ENCODE measurements at places on chromosomes 16 and 17. TPM values are rescaled to one million over a fixed set of nuclear protein-coding genes. Genes with fewer than 3 reads are reported as not detected.

Gene AOC2
- 1.7 TPM for total RNA-seq

Gene KRTAP4-9
- total RNA-seq: not detected

Gene MYH13
- total RNA-seq: not detected

Gene ITGA3
- 15.8 TPM for total RNA-seq

Gene ASGR1
- 1.2 TPM for total RNA-seq

Gene KRT31
- total RNA-seq: not detected

Gene PYCARD
- 13.6 TPM for total RNA-seq

Gene SDR42E1
- 4.9 TPM for total RNA-seq

Gene MMP28
- not detected for total RNA-seq

Gene SULT1A4
- total RNA-seq: 1.4 TPM

Gene RDM1
- total RNA-seq: 10.4 TPM

Gene OR4D1
- 0.17 TPM for total RNA-seq

DNA sequence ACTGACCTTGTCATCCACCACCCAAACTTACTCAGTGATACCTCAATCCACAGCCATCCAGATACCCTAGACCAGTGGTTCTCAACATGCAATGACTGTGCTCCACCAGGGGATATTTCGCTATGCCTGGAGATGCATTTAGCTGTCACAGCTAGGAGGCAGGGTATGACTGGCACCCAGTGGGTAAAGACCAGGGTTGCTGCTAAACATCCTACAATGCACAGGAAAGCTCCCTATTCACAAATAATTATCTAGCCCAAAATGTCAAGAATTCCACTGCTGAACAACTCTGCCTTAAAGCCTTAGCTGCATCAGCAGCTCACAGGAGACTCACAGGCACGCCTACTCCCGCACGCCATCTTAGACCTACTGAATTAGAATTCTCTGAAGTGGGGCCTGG, 212.6 kb downstream of the GRIN2A start:
- no peak for DNase-seq
- H3K27me3 ChIP-seq: no peaks in the 10 kb centered on the region
- H3K4me1 ChIP-seq: no peaks in the 10 kb centered on the region
- no peaks in the 10 kb centered on the region for H3K36me3 ChIP-seq
- no peak overlapping the region for H3K4me3 ChIP-seq

GRCh38 chr16:17515421-17516210, 44.9 kb upstream of the XYLT1 start:
- H3K4me1 ChIP-seq: no peaks in the 10 kb centered on the region
- peaks cover 19% of the 10 kb centered on the region for H3K27me3 ChIP-seq
- no peak overlapping the region for H3K27ac ChIP-seq
- DNase-seq: no peak
- no peaks in the 10 kb centered on the region for H3K36me3 ChIP-seq

DNA sequence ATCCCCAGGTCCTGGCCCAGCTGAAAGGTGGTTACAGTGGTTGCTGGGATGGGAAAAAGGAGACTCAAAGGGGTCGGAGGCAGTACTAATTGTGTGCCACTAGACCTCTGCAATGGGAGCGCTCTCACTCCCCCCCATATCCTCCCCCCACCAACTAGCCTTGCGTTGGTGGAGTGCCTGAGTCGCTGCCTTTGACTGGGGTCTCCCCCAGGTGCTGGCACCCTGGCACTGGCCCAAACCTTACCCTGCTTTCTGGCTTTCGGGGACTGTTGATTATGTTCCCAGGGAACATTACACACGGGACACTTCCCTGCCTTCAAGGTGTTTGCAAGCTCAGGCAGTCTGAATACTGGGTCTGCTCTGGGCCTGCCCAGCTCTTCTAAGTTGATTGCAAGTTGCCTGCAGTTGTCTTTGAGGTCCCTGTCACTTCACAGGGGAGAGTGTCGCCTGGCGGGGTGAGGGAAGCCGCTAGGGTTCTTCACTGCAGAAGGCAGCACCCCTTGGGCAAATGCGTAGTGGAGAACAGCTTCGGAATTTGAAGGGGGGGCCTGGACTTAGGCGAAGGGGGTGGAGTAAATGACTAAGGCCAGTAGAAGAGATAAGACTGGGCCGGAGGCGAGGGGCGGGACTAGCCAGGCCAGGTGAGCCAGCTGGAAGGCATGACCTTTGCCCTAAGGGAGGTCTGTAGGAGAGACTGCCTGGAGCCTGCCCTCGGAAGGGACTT, 98.0 kb downstream of the RAB11FIP4 start:
- H3K27me3 ChIP-seq: no peaks in the 10 kb centered on the region
- H3K36me3 ChIP-seq: no peaks in the 10 kb centered on the region
- DNase-seq: no peak
- peak overlapping the region; percentile 79 for H3K27ac ChIP-seq
- H3K4me3 ChIP-seq: peak overlapping the region; percentile 85

DNA sequence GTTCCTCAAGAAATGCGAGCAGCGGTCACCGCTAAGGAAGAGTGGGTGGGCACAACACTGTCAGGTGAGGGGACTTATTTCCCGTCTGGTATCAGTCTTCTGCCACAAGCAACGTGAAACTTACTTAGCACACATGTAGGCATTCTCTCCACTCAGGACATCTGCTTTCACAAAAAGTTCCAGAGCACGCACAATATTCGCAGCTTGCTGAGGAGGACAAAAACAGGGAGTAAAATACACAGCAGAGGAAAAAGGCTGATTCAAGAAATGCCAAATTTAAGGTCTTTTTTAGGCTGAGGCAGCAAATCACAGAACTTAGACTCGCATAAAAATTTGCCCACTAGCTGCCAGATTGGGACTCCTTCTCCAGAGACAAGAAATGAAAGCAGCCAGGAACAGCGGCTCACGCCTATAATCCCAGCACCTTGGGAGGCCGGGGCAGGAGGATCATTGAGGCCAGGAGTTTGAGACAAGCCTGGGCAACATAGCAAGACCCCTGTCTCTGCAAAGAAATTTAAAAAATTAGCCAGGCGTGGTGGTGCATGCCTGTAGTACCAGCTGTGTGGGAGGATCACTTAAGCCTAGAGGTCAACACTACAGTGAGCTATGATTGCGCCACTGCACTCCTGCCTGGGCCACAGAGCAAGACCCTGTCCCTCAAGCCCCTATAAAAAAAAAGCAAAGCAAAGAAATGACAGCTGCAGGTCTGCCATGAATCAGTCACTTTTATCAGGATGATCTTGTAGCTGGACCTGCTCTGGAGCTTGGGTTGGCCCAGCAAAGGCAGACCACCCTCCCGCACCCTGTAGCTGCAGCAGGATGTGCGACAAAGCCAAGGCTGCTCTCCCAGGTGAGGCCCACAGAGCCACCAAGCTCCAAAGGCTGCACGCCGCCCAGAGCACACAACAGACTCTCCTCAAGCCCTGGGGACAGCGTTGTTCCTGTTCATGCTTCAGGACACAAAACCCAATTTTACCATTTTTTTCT, 20.5 kb downstream of the USP36 start:
- no peak for DNase-seq
- no peak overlapping the region for H3K4me3 ChIP-seq
- peaks cover 78% of the 10 kb centered on the region for H3K36me3 ChIP-seq
- H3K4me1 ChIP-seq: peaks cover 63% of the 10 kb centered on the region
- no peaks in the 10 kb centered on the region for H3K27me3 ChIP-seq

DNA sequence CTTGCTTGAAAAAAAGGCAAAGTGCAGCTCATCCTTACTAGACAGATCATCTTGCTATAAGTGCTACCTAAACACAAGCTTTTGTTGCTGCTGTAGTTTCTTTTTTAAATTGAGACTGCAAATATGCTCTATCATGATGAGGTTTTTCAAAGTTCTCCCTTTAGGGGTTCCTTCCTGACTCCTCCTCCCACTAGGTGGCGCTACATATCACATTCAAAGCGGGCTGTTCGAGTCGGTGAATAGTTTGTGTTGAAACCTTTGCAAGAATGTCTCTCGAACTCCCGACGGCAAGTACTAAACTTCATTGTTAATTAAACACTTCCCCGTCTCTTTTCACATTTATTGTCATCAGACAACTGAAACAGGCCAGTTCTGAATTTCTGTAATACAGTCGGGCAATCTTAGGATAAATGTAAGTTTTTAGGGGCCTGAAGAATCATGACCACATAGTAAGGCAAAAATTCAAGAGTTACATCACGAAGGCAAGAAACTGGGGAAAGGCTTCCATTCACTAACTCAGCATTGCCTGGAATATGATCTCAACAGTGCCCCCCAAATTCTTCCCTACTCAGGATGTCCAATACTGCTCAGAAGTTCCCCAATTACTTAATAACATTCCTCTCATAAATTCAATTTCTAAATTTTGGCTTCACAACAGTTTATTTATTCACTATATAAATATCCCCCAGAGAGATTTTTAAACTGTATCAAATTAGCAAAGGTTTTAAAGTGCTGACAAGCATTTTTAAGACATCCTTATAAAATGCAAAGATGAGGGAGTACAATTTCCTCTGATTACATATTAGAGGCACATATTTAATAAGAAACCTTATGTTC, 6.7 kb downstream of the HS3ST3A1 start:
- peak; percentile 84 for DNase-seq
- no peaks in the 10 kb centered on the region for H3K36me3 ChIP-seq
- no peak overlapping the region for H3K4me3 ChIP-seq
- H3K4me1 ChIP-seq: peaks cover 3% of the 10 kb centered on the region
- peaks cover 19% of the 10 kb centered on the region for H3K27me3 ChIP-seq

GRCh38 chr16:73000020-73000906, 47.7 kb downstream of the ZFHX3 start:
- no peak for DNase-seq
- H3K27me3 ChIP-seq: no peaks in the 10 kb centered on the region
- H3K4me3 ChIP-seq: no peak overlapping the region
- H3K4me1 ChIP-seq: no peaks in the 10 kb centered on the region
- no peaks in the 10 kb centered on the region for H3K36me3 ChIP-seq

GRCh38 chr17:40506786-40507185, 5.4 kb upstream of the TNS4 start:
- no peak overlapping the region for H3K27ac ChIP-seq
- no peaks in the 10 kb centered on the region for H3K36me3 ChIP-seq
- no peaks in the 10 kb centered on the region for H3K27me3 ChIP-seq
- no peak overlapping the region for H3K4me3 ChIP-seq

- no peak for DNase-seq
- no peak overlapping the region for H3K27ac ChIP-seq
- no peak overlapping the region for H3K4me3 ChIP-seq
Observed at GRCh38 chr16:53048139-53048915, 4.4 kb downstream of the CHD9NB start.

DNA sequence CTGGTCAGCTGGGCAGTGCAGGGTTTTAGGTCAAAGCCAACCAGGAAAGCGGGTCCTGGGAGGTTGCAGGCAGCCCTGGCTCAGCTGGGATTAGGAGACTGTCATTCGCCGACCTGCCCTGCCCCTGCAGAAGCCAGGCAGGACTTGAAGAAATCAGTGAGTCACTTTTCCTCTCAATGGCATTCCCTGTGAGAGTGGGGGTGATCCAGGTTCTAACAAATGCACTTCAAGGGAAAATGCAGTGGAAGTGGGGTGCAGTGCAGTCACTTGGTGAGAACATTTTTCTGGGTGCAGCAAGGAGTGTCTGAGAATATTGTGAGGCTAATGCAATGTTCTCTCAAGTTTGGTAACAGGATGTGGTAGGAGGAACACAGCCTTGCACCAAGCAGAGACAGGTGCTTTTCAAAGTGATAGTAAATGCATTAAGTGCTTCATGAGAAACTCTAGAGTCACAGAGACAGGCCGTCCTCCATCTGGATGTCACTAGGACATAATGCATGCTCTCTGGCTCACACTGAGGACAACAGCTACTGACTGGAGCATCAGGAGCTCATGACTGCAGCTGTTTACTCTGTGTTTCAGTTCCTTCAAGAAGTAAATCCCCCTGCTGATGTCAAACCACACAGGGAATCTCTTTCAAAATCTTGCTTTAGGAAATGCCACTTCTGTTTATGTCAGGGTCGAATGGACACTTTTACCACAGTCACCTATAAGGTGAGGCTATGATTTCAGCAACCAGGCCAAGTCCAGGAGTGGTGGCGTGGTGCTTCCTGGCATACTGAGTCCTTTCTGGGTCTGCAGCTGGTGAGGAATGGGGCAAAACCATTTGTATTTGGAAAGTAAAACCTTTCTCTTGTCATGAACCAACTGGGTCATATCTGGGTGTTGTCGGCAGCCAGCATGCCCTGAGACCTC, 16.7 kb downstream of the CDK5R1 start:
- H3K4me3 ChIP-seq: peak overlapping the region; percentile 52
- no peaks in the 10 kb centered on the region for H3K36me3 ChIP-seq
- no peaks in the 10 kb centered on the region for H3K27me3 ChIP-seq
- DNase-seq: peak; percentile 67
- H3K27ac ChIP-seq: peak overlapping the region; percentile 95
- peaks cover 66% of the 10 kb centered on the region for H3K4me1 ChIP-seq

GRCh38 chr17:6162892-6163291, 92.7 kb downstream of the WSCD1 start:
- H3K4me3 ChIP-seq: no peak overlapping the region
- peaks cover 13% of the 10 kb centered on the region for H3K27me3 ChIP-seq
- no peak for DNase-seq
- H3K36me3 ChIP-seq: no peaks in the 10 kb centered on the region
- no peaks in the 10 kb centered on the region for H3K4me1 ChIP-seq

- peaks cover 38% of the 10 kb centered on the region for H3K4me1 ChIP-seq
- peak; percentile 12 for DNase-seq
- H3K36me3 ChIP-seq: peaks cover 1% of the 10 kb centered on the region
- peak overlapping the region; percentile 91 for H3K27ac ChIP-seq
Observed at GRCh38 chr16:78098595-78099270, 721 bp upstream of the WWOX start.

DNA sequence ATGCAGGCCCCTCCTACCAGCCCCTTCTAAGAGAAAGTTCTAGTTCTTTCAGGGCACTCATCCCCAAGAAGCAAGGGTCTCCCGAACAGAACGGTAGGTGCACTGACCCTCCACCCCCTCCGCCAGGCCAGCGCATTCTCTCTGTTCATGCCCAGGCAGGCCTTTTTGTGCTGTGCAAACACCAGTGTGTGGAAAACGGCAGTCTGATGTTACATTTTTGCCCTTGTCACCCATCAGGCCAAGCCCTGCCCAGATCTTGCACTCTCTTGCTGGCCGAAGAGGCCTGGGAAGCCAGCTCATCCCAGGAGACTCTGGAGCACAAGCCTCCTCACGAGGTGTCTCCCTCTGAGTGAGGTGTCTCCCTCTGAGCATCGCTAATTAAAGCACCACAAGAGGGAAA, 16.1 kb upstream of the MTSS2 start:
- no peak overlapping the region for H3K4me3 ChIP-seq
- peaks cover 6% of the 10 kb centered on the region for H3K36me3 ChIP-seq
- H3K27ac ChIP-seq: no peak overlapping the region
- H3K4me1 ChIP-seq: no peaks in the 10 kb centered on the region
- no peaks in the 10 kb centered on the region for H3K27me3 ChIP-seq
- no peak for DNase-seq

DNA sequence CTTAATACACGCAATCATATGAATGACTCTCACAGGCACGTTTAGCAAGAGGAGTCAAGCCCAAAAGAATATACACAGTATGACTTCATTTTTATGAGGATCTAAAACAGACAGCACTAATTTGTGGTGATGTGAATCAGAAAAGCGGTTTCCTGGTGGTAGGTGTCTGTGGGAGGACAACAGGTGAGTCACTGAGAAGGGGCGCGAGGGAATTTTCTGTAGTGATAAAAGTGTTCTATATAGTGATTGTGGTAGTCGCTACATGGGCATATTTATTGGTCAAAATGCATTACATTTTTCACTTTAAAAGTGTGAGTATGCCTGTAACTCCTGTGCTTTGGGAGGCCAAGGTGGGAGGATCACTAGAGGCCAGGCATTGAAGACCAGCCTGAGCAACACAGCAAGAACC, 7.6 kb upstream of the TNRC6A start:
- peak overlapping the region; percentile 14 for H3K4me3 ChIP-seq
- peak overlapping the region; percentile 48 for H3K27ac ChIP-seq
- H3K4me1 ChIP-seq: peaks cover 38% of the 10 kb centered on the region
- DNase-seq: peak; percentile 86
